Stimulated activated CD4-positive, alpha-beta T cell treated with anti-CD3 and anti-CD28 coated beads, Interleukin-1b, Interleukin-23, amount 100 ng/mL, for 1 hour (primary cell): ENCODE measurements at places on chromosomes 7 and 10.

- no peak for DNase-seq
These were observed 33.7 kb downstream of the PARP12 start for GRCh38 chr7:140029072-140029471.

DNA sequence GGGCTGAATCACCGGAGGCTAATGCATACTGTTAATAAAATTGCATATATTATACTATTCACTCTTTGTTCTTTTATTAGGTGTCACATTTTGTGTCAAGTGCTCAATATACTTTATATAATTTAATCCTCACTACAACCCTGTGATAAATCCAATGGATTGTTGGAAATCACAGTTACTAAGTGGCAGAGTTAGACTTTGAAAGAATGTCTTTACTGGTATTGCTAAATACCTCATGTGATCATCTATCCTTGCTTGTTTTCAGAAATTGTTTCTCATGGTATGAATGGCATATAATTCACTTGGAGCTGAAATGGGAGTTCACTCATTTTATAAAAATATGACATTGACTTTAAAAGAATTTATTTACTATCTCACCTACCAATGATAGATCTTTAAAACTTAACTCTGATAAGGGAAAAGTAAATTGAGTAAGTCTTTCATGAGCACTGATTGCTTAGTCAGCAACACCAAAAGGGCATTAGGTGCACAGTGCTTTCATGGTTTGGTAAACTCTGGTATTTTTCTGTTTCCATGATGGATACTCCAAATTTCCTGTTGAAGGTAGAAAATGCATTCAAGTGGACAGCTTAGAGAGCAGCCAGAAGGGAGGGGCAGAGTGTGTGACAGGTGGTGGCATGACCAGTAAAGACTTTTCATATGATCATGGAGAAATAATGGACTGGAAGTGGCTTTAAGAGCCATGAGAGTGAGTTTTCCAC lies 22.6 kb downstream of the ENKUR start:
- DNase-seq: no peak

DNA sequence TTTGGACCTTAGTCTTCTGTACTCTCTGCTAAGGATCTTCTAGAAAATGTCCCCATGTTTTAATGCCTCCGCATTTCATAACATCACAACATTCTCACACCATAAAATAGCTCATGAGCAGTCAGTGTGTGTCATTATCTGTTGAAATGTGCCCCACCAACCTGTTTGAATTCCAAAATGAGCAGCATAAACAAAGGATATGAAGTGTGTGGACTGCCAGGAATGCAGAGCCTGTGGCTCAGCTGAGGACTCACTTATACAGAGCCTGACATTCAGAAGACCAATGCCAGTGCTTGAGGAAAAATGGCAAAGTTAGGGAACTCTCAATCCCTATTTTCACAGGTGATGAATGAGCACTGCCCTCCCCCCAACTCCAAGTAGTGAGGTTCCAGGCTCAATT lies 621.4 kb downstream of the POM121L12 start:
- DNase-seq: no peak

DNA sequence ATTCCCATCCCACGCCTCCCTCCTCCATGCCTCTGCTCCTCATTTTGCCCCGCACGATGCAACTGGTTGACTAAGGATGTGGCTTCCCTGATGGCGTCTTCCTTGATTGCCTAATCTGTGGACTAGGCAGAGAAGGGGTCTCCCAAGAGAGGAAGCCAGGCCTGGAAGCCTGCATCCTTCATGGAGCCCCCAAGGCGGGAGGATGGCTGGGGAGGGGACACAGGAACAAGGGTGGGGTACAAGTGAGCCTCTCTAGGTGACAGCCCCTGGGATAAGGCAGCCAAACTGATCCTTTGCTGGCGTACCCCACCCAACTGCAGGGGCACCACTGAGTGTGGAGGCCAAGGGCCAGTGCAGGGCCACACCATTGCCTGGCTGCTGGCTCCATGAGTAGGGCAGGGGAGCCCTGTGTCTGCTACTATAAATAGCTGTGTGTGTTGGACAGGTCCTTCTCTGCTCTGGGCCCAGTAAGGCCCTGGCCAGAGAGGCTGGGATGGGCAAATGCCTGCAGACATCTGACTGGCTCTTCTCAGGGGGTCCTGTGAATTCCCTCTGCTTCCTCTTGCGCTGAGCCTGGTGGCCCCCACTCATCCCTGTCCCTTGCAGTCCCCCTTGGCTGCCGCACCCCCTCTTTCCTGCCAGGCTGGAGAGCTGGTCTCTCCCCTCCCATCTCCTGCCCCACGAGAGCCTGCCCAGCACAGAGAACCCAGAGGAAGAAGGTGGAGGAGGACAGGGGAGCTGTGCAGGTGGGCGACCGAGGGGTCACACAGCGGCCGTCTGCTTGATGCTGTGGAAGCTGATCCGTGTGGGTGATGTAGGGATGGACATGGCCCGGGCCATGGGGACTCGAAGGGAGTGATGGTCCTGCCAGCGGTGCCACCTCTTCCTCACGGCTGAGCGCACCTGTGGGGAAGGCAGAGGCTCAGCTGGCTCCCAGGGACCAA lies 29.3 kb downstream of the CRHR2 start:
- no peak for DNase-seq

- no peak for DNase-seq
These were observed 427.2 kb upstream of the KLF6 start for GRCh38 chr10:4212111-4212630.

- DNase-seq: no peak
These were observed 11.1 kb upstream of the TARP start for GRCh38 chr7:38284553-38284952.

DNA sequence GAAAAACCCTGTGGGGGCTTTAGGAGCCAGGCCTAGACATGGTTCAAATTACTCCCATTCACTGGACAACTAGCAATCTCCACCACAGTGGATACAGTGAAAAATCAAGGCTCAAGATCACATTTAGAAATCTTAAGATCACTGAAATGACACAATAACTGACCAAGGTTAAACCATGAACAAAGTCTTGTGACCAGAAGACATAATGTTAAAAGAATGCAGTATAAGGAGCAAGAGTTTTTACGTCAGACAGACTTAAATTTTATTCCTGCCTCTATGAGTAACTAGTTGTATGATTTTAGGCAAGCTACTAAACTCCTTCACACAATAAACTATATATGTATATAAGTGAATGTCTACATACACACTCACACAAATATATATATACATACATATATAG lies 68.5 kb downstream of the MICU1 start:
- DNase-seq: no peak

DNA sequence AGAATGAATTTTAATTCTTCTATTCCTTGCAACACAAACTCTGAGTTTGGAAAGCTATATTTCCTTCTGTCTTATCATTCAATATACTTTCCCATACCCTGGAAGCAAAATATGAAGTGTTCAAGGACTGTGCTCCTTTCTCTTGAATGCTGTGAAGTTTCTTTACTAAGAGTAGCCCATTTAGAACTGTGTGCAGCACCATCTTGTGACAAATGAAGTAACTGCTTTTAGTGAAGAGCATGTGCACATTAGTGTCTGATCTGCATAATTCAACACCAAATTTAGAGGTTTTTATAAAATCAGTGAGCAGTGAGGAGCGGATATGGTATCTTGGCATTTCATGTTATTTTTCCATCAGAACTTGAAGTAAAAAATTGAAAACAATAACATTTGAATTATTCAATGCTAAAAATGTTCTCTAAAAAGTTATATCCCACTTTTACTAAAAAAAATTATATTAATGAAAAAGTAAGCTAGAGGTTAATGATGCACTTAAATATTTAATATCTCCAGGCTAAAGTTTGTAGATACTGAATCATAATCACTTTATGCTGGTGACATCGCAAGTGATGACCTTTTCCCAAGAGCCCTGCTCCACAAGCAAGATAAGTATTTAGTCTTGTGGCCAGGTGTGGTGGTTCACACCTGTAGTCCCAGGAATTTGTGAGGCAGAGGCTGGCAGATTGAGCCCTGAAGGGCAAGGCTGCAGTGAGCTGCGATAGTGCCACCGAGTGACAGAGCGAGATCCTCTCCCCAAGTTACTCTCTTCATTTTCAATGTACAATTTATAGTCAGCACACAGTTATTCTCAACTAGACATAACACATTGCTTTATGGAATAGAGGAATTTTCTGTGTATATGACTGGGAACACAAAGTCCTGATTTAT lies 108.8 kb upstream of the PCLO start:
- no peak for DNase-seq

GRCh38 chr10:47354165-47354564 lies 6.0 kb downstream of the RBP3 start:
- DNase-seq: no peak

DNA sequence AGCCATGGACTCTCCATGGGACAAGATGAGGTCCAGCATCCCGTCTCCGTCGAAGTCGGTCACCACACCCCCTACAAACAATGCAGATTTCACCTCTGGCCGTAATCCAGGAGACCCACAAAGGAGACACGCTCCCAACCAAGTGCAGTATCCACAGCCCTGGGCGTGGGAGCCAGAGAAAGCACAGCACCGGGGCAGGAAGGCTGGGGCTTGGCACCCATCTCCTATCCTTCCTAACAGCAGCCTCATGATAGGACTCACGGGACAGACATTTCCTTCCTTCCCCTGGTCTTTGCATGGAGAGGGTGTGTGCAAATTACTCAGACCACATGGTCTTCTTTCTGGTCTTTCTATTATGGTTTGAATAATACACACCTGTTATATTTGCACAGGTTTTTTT lies 46.3 kb downstream of the GOLGA7B start:
- no peak for DNase-seq

DNA sequence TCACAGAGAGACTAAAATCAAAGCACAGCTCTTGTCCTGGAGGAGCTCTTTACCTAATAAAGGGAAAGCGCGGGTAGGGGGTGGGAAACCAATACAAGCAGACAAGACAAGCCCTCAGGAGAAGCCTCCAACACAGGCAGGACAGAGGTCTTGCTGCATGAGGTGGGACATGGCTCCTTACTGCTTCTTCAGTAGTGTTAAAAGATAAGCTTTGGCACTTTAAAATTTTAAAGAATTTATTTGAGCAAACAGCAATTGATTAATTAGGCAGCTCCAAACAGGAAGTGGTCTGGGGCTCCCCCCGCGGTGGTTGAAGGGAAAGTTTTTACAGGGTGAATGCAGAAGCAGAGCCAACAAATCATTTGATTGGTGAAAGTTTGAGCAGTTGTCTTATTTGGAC lies 50.3 kb upstream of the MACC1 start:
- DNase-seq: no peak

GRCh38 chr10:5040010-5040673 lies 36.5 kb upstream of the AKR1C2 start:
- no peak for DNase-seq

DNA sequence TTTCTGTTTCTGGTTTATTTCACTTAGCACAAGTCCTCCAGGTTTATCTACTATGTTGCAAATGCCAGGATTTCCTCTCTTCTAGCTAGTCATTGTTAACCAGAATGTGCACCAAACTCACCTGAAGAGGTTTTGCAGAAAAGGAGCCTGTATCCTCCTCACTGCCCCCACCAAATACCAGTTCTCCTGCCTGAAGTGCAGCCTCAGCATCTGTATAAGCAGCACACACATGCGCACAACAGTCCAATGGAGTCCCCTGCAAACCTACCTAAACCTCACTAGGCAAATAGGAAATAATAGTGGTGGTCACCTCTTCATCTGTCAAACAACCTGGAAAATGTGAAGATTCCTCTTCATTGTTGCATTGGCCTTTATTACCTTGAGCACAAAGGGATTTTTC lies 237.8 kb downstream of the PAXIP1 start:
- no peak for DNase-seq

DNA sequence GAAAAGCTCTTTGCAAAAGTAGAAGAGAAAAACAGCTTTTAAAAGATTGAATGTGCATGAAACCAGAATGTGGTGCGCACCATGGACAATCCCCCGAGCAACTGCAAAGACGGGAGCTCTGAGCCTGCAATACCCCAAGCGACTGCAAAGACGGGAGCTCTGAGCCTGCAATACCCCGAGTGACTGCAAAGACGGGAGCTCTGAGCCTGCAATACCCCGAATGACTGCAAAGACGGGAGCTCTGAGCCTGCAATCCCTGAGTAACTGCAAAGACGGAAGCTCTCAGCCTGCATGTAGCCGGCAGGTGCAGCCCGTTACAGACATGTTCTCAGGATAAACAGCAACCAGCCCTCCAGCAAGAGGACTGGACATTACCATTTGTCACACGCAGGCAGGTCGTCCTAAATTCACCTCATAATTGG lies 6.2 kb downstream of the ZNF775 start:
- DNase-seq: no peak
